ENCODE measurements at places on chromosomes 13 and 19.
A peak's percentile ranks its signal among the peaks of the same experiment; 100 is the strongest.

DNA sequence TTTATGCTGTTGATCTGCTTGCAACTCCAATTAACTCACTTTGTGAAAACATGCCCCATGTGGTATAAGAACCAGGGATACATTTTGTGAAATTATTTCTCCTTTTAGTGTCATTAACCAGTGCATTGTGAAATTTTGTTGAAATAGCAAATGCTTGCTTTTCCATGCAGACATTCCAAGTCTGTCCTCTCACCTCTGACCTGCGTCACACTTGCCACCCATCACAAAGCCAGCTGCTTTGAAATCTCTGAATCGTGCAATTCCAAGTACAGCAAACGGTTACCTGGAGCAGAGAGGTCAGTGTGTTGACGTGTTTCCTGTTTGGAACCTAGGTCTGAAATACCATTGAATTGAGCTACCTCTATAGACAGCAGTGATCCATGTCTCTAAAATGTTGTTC is 4.9 kb upstream of the SLC25A15 start:
- DNase-seq = no peak

DNA sequence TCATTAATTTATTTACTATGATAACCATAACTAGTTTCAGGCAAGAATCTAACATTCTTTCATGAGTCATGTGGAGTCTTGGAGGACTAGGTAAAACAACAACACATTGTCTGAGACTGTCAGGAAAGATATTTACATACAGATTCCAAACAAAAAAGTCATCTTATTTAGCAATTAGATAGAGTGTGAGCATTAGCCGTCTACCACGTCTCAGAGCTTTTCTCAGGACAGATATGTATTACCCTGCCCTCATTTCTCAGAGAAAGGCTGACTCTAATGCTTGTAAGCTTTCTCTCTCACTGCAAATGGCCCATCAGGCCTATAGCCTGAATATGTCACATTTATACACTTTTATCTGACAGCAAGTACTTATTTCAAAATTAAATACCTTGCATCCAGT is 312.1 kb upstream of the PCDH20 start:
- no peak for DNase-seq

DNA sequence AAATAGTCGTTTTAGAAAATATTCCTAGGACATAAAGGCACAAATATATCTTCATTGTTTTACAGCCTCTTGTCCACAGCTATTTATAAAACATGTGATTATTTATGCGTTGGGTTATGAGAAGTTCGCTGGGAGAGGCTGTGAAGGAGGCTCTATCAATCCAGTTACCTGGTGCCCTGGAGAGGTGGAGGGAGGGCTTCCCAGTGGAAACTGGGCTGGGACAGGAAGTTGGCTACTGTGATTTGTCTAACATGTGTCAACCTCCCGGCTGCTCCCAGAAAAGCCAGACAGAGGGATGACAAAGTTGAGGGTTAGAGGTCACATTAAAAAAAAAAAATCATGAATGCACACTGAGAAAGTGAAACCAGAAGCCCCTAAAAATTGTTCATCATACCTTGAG is 346.5 kb downstream of the ZNF536 start:
- no peak for DNase-seq

GRCh38 chr19:51714848-51715247 is 8.9 kb downstream of the HAS1 start:
- DNase-seq = no peak

GRCh38 chr13:75788481-75788981 is 152.4 kb downstream of the LMO7 start:
- no peak for DNase-seq

GRCh38 chr13:33381906-33382305 is 96.4 kb upstream of the STARD13 start:
- DNase-seq = no peak

DNA sequence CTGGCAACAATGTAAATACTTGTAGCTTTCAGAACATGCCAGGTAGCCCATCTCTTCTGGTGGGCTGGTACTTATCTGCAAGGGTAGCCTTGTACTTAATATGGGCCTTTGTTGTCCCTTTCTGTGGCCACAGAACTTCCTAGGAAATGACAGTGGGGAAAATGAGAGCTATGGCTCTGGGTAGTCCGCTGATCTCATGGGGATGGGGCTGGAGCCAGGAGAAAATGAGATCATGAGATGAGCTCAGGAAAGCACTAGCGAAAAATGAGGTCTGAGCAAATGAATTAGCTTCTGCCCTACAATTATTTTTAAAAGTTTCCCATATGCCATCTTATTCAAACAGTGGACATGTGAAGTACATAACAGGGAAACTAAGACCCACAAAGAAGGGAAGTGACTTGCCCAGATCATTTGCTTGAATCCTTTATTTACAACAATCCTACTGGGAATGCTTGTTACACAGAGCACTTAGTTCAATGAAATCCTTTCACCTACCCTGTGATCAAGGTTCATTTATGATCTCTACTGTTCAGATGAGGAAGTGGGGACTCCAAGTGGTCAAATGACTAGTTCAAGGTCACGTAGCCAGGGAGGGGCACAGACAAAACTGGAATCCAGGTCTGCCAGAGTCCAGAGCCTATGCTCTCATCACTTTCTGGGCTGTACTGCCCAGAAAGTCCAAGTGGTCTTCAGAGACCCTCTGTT is 87.1 kb downstream of the PTPRS start:
- DNase-seq = no peak

DNA sequence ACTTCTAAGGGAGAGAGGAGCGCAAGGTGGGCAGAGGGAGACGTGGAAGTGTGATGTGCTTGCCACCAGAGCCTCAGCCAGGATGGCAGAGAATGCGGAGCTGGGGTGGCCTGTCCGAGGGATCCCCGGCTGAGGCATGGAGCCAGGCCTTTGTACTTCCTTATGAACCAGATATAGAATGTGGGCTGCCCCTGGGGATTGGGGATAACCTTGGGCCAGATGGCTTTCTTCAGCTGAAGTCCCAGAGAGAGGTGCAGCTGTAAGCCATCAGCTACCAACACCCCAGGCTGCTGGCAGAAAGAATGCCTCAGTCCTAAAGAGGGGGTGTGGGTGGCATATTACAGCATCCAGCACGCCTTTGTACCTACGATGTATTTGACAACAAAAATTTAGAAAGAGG is 25.5 kb upstream of the FBXO17 start:
- no peak for DNase-seq

DNA sequence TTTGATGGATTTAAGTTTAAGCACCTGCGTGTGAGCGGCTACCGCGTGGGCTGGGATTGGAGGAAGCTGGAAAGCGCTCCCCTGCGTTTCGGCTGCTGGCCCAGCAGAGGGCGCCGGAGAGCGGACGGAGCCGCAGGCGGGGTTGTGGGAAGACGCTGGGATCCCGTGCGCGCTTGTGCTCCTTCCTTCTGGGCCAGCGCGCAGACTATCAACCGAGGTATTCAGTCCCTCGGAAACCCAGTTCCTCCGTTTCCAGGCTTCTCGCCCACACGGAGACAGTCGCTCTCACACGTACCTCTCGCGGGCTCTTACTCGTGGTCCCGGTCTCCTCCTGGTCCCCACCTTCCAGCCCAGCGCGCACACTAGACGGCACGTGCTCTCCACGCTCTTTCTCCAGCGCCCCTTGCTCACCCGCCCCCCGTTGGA is 28.8 kb downstream of the EPN1 start:
- DNase-seq = peak; percentile 27

GRCh38 chr13:40776681-40777165 is 5.7 kb upstream of the MRPS31 start:
- DNase-seq = peak; percentile 82

DNA sequence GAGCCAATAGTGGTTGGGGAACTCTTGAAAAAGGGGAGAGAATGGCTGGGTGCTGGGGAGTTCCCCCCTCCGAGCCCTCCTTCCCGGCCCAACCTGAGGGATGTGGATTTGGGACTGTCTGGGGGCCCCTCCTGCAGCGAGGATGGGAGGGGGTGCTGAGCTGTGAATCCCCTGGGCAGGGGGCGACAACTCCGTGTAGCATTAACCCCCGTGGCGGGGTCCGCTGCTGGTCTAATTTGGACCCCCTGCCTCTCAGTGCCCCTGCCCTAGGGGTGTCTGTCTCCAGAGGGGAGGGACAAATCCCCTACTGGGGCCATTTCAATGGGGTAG is 9.7 kb downstream of the MIDN start:
- DNase-seq = no peak

GRCh38 chr19:21022996-21023395 is 2.5 kb downstream of the ZNF430 start:
- DNase-seq = peak; percentile 65

GRCh38 chr13:41649659-41650058 is 192.3 kb downstream of the RGCC start:
- DNase-seq = no peak

GRCh38 chr13:95137096-95137495 is 164.2 kb downstream of the ABCC4 start:
- DNase-seq = no peak

- DNase-seq = no peak
Measured at GRCh38 chr13:18921063-18921462, 260.6 kb downstream of the TUBA3C start.

DNA sequence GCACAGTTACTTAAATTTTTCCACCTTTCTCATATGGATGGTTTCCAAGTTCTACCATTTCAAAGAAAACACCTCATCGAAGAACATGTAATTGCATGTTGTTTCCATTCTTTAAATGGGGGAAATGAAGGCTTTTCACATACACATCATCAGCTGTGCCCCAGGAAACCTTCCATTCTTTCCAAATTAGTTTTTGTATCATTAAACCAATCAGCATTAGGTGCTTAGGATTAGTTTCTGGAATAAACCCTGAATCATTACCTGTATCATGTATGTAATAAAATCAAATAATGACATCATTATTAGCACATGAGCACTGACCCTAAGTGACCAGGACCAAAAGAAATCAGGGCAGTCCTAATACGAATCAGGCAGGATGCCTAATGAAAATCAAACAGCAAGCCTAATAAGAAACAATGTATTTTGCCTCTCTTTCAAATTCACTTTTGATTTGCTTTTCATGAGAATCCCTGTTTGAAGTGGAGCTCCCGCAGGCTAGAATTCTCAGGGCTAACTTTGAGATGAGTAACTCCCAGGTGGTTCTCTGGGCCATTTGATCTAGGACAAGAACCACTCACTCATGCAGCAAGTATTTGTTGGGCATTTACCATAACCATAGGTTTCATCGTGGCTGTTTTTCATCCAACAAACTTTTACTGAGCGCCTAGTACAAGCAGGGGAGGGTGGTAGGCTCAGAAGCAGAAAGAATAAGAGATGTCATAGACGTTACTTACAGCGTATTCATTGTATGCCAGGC is 89.2 kb downstream of the MZT1 start:
- DNase-seq = no peak

GRCh38 chr13:41565216-41565615 is 107.9 kb downstream of the RGCC start:
- no peak for DNase-seq

GRCh38 chr13:39729156-39729555 is 73.7 kb downstream of the COG6 start:
- DNase-seq = no peak

DNA sequence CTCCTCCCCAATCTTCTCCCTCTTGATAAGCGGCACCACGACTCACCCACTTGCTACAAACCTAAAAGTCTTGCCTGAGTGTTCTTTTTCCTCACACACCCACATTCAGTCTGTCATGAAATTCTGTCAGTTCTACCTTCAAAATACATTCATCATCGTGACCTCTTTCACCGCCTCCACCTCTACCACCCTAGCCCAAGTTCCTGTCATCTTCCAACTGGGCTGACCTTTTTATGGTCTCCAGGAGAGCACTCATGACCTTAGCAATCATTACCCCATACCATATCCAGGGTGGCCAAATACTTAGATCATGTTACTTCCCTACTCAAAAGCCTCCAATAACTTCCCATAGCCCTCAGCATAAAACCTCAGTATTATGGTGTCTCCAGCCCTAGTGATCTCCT is 110.4 kb upstream of the TSC22D1 start:
- no peak for DNase-seq

DNA sequence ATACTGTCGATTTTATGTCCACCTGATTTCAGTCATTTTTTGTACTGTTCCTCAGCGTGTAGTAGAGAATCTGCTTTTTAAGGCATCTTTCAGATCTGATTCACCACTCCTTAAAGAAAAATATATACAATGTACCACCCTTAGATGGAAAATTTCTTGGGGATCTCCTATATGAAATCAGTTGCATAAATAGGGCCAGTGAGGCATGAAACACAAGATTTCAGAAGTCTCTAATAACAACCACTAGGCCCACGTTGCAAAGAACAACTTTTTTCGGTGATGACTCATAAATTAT is 1.4 kb downstream of the USP12 start:
- peak; percentile 53 for DNase-seq

DNA sequence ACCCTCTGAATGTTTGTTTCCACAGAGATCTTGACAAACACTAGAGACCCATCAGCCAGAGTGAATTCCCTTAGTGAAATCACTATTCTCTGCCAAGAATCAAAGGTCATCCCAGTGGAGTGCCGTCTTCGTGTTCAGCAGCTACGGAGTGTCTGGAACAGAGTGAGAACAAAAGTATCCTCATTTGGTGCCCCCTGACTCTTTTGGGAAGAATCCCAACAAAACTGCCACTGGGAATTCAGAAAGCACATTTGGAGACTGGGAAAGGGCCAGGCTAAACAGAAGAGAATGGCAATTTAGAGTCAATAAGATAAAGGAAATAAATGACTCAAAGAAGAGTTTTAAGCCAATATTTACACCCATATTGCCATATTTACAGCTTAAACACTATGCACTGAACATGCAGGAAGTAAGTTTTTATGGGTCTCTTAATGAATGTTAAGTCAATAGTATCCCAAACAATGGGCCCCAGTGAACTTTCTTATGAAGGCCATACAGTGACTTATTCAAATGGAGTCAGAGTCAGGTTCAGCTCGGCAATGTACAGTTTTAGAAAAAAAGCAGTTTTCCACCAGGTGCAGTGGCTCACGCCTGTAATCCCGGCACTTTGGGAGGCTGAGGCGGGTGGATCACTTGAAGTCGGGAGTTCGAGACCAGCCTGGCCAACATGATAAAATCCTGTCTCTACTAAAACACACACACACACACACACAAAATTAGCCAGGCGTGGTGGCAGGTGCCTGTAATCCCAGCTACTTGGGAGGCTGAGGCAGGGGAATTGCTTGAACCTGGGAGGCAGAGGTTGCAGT is 392.6 kb downstream of the KLF5 start:
- DNase-seq = no peak

DNA sequence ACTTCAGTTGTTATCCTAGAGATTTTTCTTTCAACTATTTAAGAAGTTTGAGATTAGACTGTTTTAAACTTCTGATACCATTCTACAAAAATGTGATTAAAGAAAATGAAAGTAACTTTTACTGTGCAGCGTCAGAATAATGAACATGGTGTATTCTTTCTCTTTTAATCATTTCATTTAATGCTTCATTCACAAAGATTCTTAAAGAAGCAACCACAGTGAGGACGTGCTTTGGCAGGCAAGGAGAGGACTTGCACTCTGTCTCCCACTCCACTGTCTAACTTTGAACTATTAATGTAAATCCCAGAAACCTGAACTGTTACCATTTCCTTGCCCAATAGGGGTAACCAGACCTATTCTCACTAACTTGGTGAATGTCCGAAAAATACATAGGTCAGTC is 137.0 kb downstream of the KCNRG start:
- DNase-seq = no peak

- DNase-seq = no peak
Measured at GRCh38 chr19:38975861-38976271, 324 bp upstream of the FBXO17 start.
